ENCODE measurements at places on chromosomes 2 and 18.

GRCh38 chr2:127638361-127639110 is 7.4 kb upstream of the GPR17 start:
- no peak for DNase-seq

GRCh38 chr2:14635391-14635871 is 2.9 kb downstream of the LRATD1 start:
- peak; percentile 81 for DNase-seq

- DNase-seq, result no peak
These were observed 74.3 kb upstream of the SLC1A4 start for GRCh38 chr2:64914735-64915509.

DNA sequence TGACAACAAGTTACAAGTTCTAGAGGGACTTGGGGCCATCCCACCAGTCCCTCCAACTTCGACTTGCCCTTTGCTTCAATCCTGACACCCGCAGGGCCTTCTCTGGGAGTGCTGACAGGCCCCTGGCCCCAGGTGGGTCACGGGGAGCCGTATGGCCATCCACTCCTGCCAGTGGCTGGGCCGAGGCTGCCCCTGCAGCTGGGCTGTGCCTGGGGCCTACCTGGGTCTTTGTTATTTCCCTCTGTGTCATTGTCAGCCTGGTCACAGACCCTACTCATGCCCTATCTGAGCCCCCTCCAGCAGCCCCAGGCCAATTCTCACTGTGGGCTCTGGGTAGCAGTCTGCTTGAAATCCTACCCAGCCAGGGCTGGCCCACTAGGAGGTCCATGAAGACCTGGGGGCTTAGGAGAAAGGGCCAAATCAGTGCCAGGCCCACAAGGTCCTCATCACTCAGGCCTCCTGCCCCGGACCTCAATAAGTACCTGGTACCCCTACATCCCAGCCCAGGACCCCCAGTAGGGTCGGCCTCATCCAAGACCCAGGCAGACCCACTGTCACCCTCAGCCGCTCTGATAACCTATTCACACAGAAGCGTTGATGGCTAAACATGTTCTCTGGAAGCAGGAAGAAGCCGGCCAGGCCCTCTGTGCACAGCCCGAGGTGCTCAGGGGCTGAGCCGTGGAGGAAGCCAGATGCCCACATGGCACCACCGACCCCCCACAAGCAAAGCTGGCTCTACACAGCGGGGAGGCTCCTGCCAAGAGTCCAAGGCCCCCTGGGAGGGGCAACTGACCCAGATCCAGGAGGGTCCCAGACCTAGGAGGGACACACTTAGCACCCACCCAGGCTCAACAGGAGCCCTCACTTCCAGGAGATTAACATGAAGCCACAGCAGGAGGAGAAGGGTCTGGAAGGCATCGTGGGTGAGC is 57.7 kb downstream of the BIN1 start:
- DNase-seq, result no peak

- DNase-seq, result no peak
These were observed 670 bp downstream of the KCNIP3 start for GRCh38 chr2:95297639-95298395.

DNA sequence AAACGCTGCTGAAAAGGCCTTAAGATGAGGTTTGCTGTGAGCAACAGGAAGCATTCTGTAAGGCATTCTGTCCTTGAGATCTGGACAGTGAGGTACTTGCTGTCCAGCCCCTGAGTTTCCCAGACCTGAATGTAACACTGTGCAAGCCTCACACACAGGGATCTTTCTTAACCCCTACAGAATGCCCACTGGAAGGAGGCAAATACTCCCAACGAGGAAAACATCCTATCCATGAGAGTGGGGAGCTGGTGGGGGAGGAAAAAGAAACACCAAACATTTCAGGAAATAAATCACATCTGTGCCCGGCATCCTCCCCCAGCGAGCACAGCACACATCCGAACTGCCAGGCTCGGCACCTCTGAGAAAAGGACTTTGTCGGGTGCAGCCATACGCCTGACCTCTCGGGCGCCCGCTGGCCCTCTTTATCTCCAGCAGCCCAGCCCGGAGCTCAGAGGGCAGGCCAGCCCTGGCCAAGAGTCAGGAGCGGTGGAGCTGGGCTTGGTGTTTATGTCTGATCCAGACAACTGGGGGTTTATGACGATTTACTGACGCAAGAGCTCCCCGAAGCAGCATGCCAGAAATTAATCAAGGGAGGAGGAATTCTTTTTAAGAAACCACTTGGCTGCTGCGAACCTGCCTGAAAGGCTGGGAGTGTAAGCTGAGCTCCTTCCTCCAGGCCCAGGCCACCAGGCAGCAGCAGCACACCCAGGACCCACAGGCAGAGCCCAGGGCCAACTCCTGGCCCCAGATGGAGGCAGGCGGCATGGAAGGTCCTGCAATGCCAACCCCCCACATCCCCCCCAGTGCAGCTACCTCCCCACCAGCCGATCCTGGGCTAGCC is 72.2 kb downstream of the HDAC4 start:
- DNase-seq, result no peak

- no peak for DNase-seq
These were observed 72.1 kb downstream of the UBE2E3 start for GRCh38 chr2:181052523-181052891.

GRCh38 chr2:170996316-170996715 is 67.3 kb downstream of the GORASP2 start:
- no peak for DNase-seq

GRCh38 chr2:213281156-213281555 is 3.1 kb upstream of the SPAG16 start:
- no peak for DNase-seq

GRCh38 chr18:51639541-51639940 is 442.1 kb upstream of the MEX3C start:
- no peak for DNase-seq

DNA sequence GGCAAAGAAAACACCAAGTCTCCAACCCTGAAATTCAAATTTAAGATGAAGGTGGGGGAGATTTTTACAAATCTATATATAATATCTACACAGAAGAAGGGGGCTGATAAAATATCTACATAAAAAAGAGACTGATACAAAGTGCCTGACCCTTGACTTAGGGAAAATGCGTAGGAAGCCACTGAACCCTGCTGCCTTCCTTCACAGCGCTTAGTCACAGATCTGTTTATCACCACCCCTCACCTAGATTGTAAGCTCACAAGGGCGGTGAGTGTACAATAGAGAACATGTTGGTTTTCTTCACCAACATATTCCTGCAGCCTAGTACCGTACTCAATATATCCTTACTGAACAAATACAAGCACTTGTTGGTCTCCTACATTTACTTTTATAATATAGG is 54.3 kb downstream of the NOL10 start:
- DNase-seq, result no peak
